ENCODE measurements at places on chromosomes 7 and 10.

DNA sequence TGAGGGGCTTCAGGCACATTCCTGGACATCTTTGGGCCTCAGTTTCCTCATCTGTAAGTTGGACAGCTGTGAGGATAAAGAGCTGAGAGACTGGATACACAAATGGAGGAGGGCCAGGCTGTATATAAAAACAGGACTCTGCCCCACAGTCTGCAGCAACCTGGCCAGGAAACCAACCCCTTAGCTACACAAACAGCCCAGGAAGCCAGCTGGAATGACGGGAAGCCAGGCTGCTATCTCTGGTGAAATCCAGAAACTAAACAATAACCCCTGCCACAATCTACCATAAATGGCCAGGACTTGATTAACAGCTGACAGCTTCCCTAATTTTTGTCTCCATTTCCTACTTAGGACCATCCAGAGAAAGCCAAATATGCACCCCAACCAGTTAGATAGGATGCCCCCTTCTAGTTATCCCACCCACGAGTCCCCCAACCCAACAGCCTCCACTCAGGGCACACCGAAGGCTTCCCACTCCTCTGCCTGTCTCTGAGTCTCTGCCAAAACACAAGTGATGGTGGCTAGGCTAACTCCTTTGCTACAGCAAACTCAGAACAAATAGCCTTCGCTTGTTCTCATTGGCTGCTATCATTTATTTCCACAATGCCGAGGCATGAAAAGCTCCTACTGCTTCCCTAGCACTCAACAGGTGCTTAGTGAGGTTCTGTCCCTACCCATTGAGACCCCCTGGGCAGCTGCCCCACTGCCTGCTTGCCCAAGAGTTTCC lies 110.0 kb upstream of the TCF7L2 start:
- no peak for DNase-seq

DNA sequence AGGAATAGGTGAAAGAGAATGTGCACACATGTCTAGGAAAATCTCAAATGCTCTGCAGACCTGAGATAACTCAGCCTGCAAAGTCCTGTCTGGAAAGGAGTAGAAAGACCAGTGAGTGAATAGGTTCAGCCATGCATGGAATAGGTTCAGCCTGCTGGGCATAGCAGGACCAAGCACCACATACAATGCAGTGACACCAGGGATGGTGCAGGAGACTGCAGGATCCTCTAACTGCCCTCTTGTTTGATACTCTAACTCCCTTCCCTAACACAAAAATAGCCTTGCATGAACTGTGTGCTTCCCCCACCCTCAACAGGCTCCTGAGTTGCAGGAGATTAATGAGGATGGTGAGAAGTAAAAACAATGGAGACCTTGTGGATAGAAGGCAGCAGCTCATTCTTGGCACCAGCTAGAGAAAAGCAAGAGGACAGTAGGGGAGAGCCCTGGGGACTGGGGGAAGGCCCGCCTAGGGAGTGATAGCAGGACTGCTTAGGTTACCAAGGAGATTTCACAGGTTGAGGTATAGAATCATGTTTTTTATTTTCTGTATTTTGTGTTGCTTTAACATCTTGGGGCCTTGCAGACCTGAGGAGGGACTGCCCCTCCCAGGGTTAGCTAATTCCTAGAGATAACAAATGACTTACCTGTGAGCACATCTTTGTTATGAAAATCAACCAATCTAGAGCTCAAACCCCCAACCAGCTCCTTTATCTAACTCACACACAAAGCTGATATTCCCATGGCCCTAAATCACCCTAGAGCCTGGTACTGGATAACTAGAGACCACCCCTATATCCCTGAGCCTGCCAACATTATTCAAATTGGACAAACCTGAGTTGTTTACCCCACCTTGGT lies 187.8 kb downstream of the PLPP4 start:
- DNase-seq, result no peak

- DNase-seq, result no peak
These were observed 128.6 kb downstream of the CCNY start for GRCh38 chr10:35464825-35465456.

GRCh38 chr7:15885678-15886077 lies 199.2 kb upstream of the MEOX2 start:
- DNase-seq, result no peak

DNA sequence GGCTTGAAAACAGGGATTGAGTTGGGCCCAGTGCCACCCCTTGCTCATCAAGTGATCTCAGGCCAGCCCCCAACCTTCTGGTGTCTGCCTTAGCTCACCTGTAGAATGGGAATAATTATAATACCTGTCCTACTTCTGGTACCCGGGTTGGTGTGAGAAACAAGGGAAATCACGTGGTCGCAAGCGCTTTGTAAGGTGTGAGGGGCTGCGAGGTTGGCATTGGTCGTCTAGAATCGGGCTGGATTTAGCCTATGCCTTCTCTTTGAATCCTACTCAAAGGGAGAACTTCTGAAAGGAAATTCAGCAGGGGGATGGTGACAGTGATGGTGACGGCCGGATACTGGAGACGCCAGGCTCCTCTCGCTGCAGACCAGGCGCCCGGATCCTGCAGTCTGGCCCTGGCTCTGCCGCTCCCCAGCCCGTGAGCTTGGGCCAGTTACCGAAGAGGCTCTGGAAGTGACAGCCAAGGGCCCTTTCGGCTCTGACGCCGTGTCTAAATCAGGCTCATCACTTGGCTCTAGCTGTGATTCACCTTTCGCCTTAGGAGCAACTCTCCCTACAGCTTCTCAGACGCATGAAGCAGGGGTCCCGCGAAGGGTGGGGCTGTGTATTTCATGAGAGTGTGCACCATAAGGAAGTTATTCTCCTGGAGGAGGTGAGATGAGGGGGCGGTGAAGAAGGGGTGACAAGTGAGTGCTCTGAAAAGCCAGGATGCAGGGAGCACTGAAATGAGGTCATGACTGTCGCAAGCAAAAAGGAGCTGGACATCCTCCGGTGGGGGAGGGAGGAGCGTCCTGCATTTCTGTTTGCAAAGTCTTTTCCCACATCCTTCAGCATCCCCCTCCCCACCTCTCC lies 4.0 kb upstream of the CREB5 start:
- DNase-seq, result no peak

Measured in NCI-H2107 (cell line).